MV-4-11 (cell line): ENCODE measurements at places on chromosomes 12 and 14.

DNA sequence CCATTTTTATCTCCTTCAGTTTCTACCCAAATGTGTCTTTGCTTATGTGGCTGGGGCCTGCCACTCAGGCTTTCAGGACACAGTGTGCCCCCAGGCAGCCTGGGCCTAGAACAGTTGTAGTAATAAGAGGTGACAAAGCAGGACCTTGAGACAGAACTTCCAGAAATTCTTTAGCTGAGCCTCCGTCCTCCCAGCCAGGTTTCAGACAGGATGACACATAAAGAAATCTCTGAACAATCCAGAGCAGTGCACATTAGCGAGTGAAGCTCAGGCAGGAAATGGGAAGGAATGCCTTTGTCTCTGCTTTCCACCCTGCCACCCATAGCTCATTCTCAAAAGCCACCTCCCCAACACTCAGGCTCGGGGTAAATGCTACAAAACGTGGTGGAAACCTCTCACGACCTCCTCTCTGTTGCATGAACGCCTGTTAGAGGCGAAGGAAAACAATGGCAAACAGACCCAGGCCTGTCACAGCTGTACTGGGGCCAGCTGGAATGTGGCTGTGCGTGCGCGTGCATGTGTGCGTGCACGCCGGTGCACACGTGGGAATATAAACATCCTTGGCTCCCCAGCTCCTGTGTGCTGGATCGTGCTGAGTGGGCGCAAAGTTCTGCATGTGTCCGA lies 286.7 kb downstream of the ZFP36L1 start:
- no peak for DNase-seq

- peak; percentile 82 for DNase-seq
These were observed 17.1 kb upstream of the EMP1 start for GRCh38 chr12:13179211-13180074.

- DNase-seq: no peak
These were observed 34.6 kb downstream of the SLC6A12 start for GRCh38 chr12:179131-179884.

GRCh38 chr14:41490323-41490722 lies 116.4 kb upstream of the LRFN5 start:
- DNase-seq: peak; percentile 32

GRCh38 chr14:99758872-99759545 lies 34.2 kb upstream of the EML1 start:
- no peak for DNase-seq

DNA sequence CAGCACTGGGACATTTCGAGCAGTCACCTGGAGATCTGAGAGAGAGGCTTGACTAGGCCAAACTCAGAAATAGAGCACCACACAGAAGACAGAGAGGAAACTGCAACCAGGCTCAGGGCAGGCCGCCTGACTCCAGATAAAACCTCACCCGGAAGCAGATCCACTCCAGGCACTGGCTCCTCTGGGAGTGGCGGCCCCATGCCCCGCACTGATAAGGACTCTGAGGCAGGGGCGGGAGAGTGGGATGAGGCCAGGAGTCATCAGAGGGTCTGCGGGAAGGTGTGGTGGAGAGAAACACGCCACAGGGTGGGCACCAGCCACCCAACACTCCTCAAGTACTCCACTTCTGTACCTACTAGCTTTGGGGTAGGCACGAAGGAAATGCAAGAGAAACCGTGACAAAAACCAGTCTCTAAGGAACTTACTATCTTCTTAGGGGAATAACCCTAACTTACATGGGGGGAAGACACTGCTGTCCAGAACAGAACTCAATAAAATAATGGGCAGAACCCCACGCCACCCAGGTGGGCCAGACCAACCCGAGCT lies 71.3 kb downstream of the CHGA start:
- no peak for DNase-seq

- DNase-seq: no peak
These were observed 42.5 kb downstream of the MAP4K5 start for GRCh38 chr14:50489851-50490250.

- no peak for DNase-seq
These were observed 1.1 kb downstream of the KLHL28 start for GRCh38 chr14:44960646-44961045.

DNA sequence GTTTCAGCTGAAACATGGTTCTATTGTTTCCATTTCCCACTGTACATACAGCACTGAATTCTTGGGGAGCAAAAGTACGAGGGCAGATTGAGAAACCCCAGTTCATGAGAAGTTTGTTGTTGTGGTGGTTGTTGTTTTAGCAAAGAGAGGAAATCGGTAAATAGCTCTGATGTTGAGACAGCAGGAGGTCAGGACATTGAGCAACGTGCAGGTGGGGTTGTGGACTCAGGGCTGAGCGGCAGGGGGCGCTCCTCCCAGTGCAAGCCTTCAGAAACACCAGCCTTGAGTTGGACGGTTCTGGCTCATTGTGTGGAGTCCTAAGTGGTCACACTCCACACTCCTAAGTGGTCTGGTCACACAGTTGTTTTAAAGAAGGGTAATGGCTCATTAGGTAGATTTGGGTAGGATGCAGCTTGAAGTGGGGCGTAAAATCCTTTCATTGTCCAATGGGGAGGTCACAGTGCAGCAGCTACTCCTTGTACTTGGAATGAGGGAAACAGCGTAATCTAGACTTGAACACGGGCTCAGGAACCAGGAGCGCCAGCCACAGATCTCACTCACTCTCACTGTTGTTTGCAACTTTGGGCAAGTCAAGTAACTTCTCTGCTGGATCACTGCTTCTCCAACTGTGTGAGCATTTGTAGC lies 14.5 kb upstream of the PWP1 start:
- peak; percentile 50 for DNase-seq

- no peak for DNase-seq
These were observed 80.6 kb downstream of the PRKAB1 start for GRCh38 chr12:119748497-119748896.

DNA sequence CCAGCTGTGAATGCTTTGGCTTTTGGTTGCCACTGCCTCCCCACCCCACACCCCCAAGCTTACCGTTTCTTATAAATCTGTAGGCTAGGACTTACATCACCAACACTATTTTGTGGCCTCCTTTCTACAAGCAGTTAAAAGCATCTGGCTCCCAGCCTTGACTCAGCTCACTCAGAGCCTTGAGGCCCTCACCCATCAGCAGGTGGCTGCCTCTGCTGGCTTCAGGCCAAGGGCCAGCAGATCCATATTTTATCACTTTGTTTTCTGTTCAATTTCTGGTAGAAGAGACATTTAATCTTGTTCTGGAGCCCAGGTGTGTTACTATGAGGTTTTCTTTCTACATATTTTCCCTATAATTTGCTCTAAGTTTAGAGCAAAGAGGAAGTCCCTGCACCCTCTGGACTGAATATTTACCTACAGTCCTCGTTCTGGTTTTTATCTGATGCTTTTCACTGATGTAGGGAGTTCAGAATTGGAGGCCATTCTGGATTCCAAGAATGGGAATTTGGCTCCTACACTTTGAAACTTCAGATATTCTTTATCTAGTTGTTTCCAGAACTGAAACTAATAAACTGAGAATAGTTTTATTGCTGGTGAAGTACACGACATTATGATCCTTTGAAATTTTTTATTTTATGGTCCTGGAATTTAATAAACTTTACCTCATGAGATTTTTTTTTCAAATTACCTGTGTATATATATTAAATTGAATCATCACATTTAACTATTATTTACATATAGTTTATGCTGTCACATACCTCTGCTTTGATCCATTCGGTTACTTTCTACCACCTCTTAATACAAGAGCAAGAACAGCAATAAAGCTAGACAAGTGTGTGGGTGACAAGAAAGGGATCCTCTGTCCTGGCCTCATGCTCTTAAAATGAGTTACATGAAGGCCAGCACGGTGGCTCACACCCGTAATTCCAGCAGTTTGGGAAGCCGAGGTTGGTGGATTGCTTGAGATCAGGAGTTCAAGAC lies 22.2 kb downstream of the PLBD1 start:
- DNase-seq: no peak

- DNase-seq: no peak
These were observed 34.3 kb downstream of the NOPCHAP1 start for GRCh38 chr12:105020241-105020962.

- peak; percentile 51 for DNase-seq
These were observed 560.5 kb downstream of the BCL11B start for GRCh38 chr14:98711453-98711852.

DNA sequence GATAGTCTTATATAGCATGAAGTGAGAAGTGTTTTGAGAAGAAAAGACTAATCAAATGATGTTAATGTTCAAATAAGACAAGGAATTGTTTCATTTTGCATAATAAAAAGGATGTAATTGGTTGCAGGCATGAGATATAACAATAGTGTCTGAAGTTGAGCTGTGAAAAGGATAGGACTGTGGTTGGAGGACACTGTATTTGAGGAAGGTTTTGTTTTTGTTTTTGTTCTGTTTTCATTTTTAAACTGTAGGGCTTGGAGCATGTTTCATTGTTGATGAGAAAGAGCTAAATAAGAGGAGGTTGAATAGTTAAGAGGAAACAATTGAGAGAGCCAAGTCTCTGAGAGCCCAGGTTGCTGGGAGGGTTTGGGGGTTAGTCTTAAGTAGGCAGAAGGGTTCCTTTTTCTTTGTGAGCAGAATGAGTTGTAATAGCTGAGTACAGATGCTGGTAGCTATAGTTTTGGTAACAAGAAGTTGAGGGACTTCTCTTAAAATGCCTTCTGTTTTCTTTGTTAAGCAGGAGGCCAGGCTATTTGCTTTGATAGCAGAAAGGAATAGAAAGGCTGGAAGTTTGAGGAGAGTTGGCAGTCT lies 58.4 kb downstream of the CCDC91 start:
- no peak for DNase-seq

DNA sequence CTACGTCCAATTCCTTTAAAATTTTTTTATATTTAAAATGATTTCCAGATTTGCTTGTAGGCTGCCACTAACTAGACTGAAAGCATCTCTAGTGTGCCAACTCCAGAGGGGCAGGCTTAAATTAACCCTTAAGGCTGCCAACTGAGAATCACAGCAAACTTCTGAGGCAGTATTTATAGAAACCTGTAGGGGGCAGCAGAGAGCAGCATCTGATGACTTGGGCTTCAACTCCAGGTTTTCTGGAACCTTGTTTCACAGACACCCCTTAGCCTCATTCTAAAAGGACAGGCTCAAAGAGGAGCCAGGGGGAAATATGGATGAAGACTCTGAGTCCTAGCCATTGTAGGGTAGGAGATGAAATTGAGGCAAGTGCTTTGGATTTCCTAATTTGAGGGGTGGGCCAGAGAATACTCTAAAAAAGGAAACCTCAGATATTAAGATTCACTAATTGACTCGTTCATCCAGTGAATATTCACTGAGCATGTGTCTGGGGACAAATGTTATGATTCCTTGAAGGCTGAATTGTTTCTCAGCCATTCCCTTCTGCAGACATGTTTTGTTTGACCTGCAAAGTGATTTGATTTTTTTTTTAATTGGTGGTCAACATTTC lies 63.3 kb upstream of the HSPB8 start:
- peak; percentile 30 for DNase-seq

- no peak for DNase-seq
These were observed 309.1 kb downstream of the GXYLT1 start for GRCh38 chr12:41835556-41835955.

DNA sequence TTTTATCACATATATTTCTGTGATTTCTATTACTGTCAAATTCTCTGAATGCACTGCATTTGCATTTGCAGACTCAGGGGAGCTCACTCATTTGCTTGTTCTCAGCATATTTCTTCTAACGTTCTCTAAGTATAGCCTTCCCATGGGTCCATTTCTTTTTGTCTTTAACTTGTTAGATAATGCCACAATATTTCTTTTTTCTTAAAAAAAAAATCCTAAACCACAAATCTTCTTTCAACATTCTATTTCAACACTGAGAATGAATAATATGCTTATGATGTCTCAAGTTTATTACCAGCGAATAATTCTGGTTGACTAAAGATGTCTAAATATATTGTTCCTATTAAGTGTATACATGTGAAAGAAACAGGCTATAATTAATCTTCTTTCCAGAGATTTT lies 200.2 kb downstream of the ANO6 start:
- no peak for DNase-seq

GRCh38 chr14:92039719-92040430 lies at the start of gene TRIP11:
Gene TRIP11, minus strand, starts transcription at chr14:92040059. Its CDS starts 374 bp downstream, at chr14:92039685.
- peak; percentile 83 for DNase-seq

DNA sequence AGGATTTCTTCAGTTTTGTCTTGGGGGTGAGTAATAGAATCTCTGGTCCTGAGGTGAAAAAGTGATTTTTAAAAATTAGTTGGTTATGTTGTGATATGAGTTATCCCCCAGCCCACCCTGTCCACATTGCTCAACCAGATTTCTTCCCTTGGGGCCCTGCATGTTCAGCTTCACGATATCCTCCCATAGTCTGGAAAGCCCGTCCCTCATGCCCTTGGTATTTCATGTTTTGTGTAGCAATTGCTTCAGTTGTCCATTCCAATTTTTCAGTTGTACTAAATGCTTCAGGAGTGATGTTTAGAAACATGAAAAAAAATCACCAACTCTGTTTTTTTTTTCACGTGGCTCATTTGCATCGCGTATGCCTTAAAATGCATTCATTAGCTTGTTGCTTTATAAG lies 17.5 kb upstream of the BICD1 start:
- DNase-seq: no peak

DNA sequence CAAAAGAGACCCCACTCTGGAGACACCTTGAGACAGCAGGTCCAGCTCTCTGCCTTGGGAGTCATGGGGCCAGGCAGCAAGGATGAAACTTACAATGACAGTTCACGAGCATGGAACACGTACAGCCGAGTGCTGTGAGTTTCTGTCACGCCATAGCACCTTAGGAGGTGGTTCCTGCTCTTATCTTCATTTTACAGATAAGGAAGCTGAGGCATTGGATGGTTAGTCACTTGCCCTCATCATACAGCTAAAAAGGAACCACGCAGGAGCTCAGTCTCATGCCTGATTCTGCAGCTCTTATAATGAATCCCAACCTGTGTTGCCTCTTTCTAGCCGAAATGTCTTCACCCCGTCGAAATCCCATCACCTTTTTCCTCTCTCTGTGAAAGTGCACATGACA lies 39.9 kb downstream of the C14orf132 start:
- DNase-seq: no peak

GRCh38 chr14:68504861-68505260 lies 288.0 kb downstream of the ZFP36L1 start:
- no peak for DNase-seq

- no peak for DNase-seq
These were observed 35.1 kb downstream of the PELI2 start for GRCh38 chr14:56153267-56153666.

GRCh38 chr12:40644708-40645107 lies 47.5 kb upstream of the CNTN1 start:
- DNase-seq: no peak

DNA sequence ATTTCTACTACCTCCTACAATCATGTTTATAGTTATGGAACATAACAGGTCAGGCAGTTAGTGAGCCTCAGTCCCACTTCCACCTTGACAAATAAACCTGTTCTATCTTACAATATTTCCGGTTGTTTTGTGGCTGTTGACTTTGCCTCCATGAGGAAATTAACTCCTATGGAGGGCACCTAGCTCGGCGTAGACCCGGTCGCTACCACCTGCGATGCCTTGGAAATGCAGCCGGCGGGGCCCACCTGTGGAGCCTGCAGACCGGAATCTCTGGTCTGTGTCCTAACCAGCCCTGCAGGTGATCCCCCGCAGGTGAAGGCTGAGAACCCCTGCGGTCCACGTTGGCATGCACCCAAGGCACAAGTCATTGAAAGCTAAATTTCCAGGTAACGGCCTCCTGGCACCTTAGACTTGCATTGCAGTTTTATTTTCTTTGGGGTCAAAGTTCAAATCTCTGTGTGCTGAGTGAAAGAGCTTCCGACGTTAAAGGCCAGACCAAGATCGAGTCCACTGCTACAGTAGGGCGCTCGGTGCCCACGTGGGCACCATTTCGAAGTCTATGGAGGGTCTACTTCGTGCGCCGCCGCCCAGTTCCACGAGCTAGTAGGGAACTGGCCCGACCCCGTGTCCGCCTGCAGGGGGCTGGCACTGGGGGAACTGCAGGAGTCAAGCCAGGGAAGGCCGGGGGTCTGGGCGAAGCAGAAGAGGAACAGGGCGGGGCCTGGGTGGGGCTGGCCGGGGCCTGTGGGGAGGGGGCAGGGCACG lies 782 bp upstream of the PIWIL1 start:
- no peak for DNase-seq
